ENCODE measurements at places on chromosomes 12 and 14.

DNA sequence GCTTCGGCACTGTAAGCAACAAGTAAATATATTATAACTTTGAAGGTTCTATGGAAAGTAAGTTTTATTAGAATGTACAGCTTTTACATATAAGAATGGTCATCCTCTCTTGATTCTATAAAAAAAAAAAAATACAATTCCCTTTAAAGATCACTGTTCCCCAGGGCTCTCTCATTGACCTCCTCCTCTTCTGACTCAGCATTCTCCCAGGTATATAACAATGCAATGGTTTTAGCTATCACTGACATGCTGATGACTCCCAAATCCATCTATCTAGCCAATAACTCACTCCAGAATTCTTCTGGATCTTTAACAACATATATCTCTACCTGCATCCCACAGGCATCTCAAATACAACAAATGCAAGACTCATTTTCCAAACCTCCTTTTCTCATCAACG, 62.7 kb downstream of the EEA1 start:
- DNase-seq: no peak

DNA sequence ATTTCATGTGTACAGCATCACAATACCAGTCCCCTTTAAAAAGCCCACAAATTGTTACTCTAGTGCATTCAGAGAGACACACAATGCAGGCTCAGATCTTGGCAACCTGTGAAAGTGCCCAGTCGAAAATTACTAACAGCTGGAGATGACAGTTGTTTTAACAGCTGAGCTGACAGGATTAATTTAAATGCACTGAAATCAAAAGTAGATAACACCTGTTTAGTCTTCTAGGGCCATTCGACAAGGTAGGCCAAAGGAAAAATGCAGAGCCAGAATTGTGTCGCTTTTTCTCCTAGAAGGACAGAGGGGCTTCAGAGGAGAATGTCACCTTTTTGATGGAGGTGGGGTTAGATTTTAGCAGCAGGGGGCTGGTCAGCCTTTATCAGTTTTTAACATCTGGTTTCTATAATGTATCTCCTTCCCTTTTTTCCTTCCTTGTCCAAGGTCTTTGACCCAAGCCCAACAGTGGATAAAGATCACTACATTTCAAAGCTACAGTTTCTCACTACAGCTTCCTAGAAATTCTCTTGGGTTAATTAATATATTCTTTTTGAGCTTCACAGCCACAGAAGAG, 139.1 kb downstream of the SOX5 start:
- DNase-seq: no peak

DNA sequence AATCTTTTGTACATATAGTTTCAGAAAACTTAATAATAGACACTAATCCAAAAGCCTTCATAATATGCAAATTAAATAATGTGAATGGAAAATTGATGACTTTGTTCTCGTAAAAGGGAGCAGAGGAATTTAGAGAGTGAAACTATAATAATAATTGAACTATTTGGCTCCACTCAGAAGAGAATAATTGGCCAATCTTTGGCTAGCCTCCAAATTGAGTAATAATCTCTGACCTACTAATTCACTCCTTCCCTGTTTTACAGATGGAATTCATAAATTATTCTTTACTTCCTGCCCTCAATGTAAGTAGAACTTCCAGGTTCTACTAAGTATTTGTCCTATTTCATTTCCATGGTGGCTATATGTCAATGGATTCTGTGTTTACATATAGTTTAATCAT, 15.8 kb downstream of the TRIM9 start:
- DNase-seq: no peak

DNA sequence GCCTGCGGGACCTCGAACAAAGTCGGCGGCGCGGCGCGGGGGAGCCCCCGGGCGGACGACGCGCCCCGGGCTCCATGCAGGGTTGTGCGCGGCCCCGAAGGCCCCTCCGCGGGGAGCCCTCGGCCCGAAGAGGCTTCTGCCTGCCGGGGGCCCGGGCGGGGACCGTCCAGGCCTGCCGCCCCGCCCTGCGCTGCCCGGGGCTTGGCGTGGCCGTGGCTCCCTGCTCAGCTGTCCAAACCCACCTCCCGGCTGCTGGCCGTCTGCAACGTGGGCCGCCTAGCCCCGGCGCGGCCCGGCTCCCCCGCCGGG, 670 bp downstream of the DYRK2 start:
- DNase-seq: no peak

DNA sequence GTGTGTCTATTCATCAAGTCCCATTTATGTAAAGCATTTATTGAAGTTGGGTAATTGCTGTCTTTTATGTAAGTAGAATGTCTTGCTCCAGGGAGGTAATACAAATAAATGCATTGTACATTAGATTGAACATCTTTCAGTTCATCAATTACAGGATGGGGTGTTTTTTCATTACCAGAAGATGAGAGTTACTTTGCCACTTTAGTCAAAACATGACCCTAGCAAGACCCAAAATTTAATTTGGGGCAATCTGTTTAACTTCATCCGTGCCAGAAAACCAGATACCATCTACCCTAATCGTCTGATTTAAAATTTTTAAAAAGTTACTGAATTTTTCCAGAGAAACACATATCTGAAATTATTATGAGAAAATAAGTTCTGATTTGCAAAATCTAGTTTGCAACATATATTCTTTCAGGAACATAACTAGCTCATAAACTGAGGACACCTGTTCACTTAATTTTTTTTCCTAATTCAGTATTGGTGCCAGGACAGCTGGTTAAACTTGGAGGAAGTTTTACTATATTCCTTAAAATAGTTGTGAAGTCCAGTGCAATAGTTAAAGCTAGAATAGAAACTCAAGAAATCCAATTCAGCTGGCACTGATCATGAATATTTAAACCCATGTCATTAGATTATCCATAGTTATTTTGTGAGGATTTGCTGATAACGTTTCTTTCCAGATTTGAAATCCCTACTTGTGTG, 114.5 kb downstream of the SRGAP1 start:
- no peak for DNase-seq

GRCh38 chr14:65239938-65240296, 137.6 kb upstream of the MAX start:
- no peak for DNase-seq

GRCh38 chr12:50828886-50829285, 13.8 kb upstream of the TMPRSS12 start:
- DNase-seq: no peak

- no peak for DNase-seq
These were observed 202.5 kb upstream of the LRIG3 start for GRCh38 chr12:59122784-59123183.

- peak; percentile 80 for DNase-seq
These were observed 918 bp downstream of the LIN7A start for GRCh38 chr12:80936642-80937390.

DNA sequence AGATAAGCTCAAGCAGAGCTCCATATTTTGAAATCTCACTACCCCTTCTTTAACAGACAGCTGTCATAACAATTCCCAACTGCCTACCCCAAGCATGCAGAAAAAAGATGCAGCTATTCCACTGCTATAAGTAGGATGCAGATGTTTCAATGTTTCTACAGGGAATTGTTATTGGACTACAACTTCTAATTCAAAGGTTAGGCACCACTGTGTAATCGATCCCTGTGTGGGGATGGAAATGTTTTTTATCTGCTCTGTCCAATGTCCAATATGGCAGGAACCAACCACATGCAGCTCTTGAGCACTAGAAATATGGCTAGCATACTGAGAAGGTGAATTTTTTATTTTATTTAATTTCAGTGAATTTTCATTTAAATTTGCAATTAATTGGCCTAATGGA, 208.6 kb downstream of the SLC2A13 start:
- DNase-seq: no peak

DNA sequence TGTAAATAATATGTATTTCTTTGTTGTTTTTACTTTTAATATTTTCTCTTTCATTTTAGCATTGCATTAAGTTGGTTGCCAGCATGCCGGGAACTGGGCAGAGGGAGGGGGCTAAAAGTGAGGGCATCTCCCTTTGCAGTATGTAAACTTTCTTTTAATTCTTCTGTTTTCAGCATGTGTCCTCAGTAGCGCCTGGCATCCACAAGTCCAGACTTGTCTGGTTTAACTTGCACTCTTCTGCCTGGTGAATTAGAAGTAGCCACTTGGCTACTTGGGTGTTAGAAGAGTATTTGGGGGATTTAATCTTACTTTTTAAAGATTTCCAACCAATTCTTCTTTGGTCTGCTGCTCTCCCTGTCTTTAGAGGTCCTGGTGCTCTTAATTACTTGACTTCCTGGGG, 117.2 kb upstream of the SCAF11 start:
- DNase-seq: no peak

DNA sequence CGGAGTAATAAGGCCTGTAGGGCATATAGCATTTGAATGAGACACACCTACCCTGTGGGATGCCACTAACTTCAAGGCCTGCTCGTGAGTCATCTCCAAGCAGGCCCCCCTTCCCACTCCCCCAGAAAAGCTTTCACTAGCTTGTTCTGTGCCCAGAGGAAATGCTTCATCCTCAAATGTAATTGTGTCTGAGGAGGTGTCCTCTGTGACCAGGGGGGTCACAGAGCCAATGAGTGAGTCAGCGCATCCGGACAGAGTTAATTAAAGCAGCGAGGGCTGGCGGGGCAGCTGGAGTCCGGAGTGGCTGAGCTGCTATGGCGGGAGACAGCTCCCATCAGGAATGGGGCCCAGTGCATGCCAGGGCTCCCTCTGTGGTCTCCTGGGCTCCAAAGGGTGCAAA, 27.0 kb upstream of the ESRRB start:
- peak; percentile 60 for DNase-seq

DNA sequence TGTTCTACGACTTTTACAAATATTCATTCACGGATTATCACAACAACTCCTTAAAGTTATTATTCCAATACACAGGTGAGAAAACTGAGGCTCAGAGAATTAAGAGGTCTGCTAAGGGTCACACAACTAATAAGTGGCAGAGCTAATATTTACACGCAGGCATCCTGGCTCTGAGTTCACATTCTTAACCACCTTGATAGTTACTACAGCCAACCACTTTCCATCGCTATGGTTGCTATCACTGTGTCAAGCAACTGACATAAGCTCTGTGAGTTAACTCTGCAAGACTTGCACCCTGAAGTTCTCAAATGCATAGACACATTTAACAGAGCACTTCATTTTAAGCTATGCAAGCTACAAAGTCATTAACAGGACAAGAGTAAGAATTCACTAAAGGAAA, 3.7 kb downstream of the GLT8D2 start:
- no peak for DNase-seq

GRCh38 chr12:56222531-56222895, 791 bp upstream of the RNF41 start:
- no peak for DNase-seq

- DNase-seq: peak; percentile 73
These were observed 155.4 kb downstream of the DIO2 start for GRCh38 chr14:80055667-80056496.

DNA sequence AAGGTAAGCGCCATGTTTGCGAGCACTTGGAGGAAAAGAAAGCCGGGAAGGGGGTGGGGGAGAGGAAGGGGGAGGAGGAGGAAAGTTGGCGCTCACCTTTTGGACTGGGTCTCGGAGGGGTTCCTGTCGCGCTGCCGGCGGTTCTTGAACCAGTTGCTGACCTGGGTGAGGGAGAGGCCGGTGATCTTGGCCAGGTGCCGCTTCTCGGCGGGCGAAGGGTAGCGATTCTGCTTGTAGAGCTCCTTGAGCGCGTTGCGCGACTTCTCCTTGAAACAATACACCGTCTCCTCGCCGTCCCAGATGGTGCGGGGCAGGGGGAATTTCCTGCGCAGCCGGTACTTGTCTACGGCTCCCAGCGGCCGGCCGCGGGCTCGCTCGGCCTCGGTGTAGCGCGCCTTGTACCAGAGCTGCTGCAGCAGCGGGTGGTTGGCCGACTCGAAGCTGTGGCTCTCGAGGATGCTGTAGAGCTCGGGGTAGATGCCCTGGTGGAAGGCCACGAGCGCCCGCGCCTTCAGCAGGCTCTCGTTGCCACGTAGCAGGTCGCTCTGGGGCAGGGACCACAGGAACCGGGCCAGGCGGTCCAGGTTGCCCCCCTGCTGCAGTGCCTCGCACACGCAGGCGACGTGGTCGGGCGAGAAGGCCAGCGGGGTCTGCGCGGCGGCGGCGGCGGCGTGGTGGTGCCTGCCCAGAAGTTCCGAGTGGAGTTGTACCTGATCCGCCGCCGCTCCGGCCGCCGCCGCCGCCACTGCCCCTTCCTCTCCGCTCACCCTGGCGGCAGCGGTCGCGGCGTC, 840 bp downstream of the SIX4 start:
- DNase-seq: peak; percentile 83

GRCh38 chr14:95173518-95173917, 16.2 kb upstream of the DICER1 start:
- DNase-seq: no peak

- no peak for DNase-seq
These were observed 13.8 kb upstream of the SLCO1C1 start for GRCh38 chr12:20681334-20681733.

- no peak for DNase-seq
These were observed 4.6 kb upstream of the ALX1 start for GRCh38 chr12:85275374-85275773.

GRCh38 chr12:101839324-101840283, 8.8 kb upstream of the GNPTAB start:
- peak; percentile 64 for DNase-seq
